Left lung (tissue), 14 donors: ENCODE measurements at places on chromosomes 1 and 21. TPM values are rescaled to one million over a fixed set of nuclear protein-coding genes. Genes with fewer than 3 reads are reported as not detected.
A peak's percentile ranks its signal among the peaks of the same experiment; 100 is the strongest.

Gene MPL
- polyA plus RNA-seq: 1.4 TPM

Gene CLEC20A
- 0.43 TPM for polyA plus RNA-seq

DNA sequence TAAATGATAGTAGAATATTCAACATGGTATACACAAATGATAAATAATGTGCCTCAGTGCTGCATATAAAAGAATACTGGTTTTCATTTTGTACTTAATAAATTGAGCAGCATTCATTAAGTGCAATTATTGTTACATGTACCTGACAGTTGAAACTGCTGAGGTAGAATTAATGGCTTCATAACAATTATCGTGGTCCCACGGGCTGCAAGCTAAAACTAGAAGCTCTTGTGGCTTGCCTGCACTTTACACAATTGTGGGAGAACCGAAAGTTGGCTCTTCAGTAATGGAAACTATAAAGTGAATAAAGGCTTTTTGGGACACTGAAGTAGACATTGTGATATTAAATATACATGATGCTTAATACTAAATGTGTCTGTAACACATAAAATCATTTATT lies 23.2 kb downstream of the INSL5 start:
- no peak for DNase-seq

DNA sequence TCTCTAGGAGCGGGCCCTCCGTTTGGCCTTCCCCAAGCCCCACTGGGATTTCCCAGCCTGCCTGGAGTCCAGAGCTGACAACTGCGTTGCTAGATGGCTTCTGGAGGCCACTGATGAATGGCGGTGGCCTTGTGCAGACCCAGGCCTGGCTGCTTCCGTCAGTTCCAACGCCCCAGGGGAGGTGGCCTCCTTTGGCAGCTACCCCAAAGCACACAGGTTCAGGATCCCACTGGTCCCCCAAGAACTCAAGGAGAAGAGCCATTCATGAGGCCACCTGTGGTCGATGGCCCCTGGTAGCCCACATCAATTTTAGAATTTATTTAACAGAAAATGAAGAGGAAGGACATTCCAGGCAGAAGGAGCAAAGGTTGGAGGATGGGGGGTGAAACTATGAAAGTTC lies 85.2 kb downstream of the LACTBL1 start:
- no peak for DNase-seq

- DNase-seq: peak; percentile 59
These were observed 81.4 kb downstream of the NENF start for GRCh38 chr1:212514056-212514614.

GRCh38 chr1:33332357-33332789 lies 11.5 kb upstream of the A3GALT2 start:
- no peak for DNase-seq

- DNase-seq: peak; percentile 77
These were observed 563 bp upstream of the NFIA start for GRCh38 chr1:61081686-61082310.

Gene FTCD
- 1.6 TPM for polyA plus RNA-seq

DNA sequence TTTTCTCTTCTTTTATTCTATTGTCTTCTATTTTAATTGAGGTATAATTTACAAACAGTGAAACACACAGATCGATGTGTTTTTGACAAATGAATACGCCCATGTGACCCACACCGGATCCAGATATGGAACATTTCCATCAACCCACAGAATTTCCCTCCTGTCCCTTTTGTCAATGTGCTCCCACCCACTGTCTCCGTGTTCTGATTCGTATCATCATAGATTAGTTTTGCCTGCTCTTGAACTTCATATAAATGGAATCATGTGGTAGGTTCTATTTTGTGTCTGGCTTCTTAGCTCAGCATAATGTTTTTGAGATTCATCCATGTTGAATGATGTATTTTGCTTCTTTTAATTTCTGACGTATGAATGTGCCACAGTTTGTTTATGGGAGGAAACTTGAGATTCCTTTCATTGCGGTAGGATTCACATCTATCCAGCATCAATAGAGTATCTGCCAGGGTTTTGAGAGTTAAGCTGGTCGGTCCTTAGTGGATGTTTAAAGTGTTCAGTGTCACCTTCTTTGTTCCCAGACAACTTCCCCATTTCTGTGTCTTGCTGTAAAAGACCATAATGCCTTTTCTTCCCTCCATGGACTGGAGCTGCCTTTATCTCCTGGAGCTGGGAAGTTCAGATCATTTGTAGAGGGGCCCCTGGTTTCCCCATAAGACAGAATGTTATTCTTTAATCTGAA lies 14.7 kb downstream of the NAV1 start:
- no peak for DNase-seq

DNA sequence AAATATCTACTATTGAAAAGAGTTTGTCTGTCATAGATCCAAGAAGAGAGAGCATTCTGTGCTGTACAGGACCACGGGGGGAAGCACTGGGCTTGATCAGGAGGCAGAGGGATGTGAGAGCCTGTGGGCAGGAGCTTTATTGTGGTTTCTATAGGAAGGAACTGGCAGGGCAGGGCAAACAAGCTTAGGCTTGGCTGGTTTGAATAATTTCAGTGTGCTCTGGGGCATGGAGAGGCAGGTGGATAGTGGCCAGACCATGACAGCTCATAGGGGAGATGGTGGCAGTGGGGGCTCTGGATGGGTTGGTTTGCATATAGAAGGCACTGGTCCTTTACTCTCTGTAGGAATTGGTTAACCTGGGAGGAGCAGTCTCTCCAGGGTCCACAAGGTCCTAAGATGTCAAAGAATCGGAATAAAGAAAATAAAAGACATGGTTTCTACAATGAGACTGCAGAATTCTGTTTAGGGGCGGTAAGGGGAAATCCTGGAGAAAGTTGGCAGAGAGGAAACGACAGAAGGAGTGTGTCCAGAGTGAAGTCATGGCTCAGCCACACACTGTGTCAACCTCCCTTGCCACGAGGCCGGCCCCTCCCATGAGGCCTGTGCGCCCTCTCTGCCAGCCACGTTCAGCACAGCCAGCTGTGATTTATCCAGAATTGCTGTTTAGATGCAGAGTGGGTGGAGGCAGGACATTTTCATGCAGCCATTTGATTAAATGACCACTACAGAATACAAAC lies 81.7 kb upstream of the PGBD5 start:
- peak; percentile 47 for DNase-seq

DNA sequence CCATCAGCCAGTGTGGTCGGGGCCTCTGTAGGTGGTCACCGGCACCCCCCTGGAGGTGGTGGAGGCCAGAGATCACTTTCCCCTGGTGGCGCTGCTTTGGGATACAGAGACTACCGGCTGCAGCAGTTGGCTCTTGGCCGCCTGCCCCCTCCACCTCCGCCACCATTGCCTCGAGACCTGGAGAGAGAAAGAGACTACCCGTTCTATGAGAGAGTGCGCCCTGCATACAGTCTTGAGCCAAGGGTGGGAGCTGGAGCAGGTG lies 961 bp downstream of the RBM15 start:
- DNase-seq: no peak

DNA sequence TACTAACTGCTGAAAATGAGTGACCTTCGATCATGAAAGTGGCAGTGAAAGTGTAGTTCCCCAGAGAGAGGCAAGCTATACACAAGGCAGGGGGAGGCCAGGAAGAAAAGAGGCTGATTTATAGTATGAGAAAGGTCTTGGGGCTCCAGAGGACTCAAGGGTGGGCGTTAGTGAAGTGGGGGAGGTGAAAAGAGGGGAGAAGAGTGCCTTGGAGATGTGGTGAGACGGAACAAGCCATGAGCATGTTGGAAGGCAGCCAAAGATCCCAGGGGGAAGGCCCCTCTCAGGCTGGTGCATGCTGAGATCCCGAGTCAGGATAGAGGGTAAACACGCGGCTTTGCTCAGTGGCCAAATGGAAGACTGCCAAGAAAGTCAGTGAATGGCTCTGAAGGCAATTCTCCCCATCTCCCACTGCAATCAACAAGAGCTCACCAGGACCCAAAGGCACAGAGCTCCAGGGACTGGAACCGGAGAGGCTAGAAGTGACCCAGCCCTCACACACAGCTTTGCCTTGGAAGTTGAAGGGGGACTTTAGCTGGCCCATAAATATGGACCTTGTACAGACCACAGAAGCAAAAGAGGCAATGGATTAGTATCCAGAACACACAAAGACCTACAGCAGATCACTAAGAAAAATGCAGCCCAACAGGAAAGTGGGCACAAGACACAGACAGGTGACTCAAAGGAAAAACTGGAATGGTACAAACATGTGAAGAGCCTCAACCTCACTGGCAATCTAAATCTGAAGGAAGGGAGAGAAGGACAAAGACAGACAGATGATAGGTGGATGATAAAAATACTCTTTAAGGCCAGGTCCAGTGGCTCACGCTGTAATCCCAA lies 49.6 kb downstream of the HSF2BP start:
- DNase-seq: peak; percentile 83

Gene CADM3
- 1.6 TPM for polyA plus RNA-seq

Gene ANXA9
- polyA plus RNA-seq: 10.5 TPM

DNA sequence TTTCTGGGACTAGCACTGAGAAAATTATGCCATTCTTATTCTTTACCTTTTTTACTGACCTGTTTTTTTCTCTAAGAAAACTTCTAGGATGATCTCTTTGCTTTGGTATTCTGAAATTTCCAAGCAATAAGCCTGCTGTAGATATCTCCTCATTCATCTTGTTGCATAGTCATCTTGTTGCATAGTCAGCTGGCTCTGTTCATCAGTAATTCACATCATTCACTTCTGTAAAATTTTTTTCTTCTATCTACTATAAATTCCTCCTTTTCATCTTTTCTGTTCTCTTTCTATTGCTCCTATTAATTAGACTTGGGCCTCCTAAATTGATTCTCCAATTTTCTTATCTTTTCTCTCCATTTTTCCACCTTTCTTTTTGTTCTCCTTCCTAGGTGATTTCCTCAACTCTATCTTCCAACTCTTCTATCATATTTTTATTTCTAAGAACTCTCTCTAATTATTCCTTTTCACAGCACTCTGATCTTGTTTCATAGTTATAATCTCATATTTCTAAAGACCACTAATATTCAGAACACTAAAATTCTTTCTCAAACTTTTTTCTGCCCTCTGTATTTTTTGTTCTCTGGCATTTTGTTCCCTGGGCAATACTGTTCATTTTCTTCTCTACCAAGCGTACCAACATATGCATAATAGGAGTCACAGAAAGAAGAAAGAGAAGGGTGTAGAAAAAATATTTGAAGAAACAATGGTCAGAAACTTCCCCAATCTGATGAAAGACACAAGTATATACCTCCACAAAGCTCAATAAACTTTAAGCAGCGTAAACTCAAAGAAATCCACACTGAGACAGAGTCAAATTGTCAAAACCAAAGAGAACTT lies 17.7 kb downstream of the TUT4 start:
- DNase-seq: no peak

GRCh38 chr1:230643908-230644307 lies 1.6 kb downstream of the COG2 start:
- no peak for DNase-seq

Gene ERG
- 36.7 TPM for polyA plus RNA-seq

DNA sequence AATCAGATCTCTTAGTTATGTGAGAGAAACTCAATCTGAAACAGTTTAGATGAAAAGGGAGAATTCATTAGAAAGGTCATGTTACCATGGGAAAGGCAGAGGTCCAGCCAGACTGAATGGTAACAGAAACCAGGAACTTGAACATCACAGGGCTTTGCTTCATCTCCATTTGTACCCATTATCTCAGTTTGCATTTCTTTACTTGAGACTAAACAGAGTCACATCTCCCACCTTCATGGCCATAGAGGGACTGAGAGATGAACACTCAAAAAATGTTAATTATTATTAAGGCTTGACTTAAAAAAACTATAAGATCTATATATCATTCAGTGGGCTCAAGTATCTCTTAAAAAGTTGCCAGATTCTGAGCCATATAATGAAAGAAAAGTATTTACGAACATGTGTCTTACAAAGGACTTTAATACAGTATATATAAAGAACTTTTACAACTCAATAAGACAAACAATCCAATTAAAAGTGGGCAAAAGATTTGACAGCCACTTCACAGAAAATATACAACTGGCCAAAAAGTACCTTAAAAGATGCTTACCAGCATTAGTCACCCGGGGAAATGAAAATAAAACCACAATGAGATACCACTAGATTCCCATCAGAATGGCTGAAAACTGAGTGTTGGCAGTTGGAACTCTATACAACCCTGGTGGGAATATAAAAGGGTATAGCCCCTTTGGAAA lies 13.2 kb downstream of the KYAT3 start:
- DNase-seq: no peak

Gene CFAP107
- 0.78 TPM for polyA plus RNA-seq

Gene ETNK2
- 11.1 TPM for polyA plus RNA-seq

Gene SYPL2
- 0.37 TPM for polyA plus RNA-seq

GRCh38 chr21:15763359-15763758 lies 33.6 kb downstream of the USP25 start:
- no peak for DNase-seq

DNA sequence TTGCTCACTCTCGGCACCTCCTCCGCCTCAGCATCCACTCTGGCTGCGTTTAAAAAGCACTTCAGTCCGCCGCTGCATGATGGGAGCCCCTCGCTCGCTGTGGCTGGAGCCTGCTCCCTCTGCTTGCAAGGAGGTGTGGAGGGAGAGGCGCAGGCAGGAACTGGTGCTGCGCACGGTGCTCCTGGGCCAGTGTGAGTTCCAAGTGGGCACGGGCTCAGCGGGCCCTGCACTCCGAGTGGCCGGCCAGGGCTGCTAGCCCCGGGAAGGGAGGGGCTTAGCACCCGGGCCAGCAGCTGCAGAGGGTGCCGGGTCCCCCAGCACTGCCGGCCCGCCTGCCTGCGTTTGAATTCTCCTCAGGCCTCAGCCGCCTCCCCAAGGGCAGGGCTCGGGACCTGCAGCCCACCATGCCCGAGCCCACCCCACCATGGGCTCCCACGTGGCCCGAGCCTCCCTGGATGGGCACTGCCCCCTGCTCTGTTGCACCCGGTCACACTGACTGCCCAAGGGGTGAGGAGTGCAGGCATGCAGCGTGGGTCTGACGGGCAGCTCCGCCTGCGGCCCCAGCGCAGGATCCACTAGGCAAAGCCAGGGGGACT lies 1599.5 kb downstream of the NCAM2 start:
- DNase-seq: peak; percentile 41

GRCh38 chr1:151741516-151741915 lies 20.2 kb downstream of the RIIAD1 start:
- no peak for DNase-seq

- no peak for DNase-seq
These were observed 1.5 kb downstream of the ZNF684 start for GRCh38 chr1:40532844-40533424.

Gene HTR6
- not detected for polyA plus RNA-seq

- DNase-seq: no peak
These were observed 19.0 kb upstream of the MGST3 start for GRCh38 chr1:165612062-165612461.

- no peak for DNase-seq
These were observed 237.6 kb downstream of the GRIK3 start for GRCh38 chr1:36796733-36797132.
